Stimulated activated naive CD4-positive, alpha-beta T cell (primary cell): ENCODE measurements at places on chromosomes 1 and 21.

GRCh38 chr21:15022608-15023261 lies 42.1 kb downstream of the NRIP1 start:
- no peak for DNase-seq

- no peak for DNase-seq
These were observed at the start of gene HUNK for GRCh38 chr21:31872452-31873274. Gene HUNK, plus strand, starts transcription at chr21:31873020. Its CDS starts 655 bp downstream, at chr21:31873675.

DNA sequence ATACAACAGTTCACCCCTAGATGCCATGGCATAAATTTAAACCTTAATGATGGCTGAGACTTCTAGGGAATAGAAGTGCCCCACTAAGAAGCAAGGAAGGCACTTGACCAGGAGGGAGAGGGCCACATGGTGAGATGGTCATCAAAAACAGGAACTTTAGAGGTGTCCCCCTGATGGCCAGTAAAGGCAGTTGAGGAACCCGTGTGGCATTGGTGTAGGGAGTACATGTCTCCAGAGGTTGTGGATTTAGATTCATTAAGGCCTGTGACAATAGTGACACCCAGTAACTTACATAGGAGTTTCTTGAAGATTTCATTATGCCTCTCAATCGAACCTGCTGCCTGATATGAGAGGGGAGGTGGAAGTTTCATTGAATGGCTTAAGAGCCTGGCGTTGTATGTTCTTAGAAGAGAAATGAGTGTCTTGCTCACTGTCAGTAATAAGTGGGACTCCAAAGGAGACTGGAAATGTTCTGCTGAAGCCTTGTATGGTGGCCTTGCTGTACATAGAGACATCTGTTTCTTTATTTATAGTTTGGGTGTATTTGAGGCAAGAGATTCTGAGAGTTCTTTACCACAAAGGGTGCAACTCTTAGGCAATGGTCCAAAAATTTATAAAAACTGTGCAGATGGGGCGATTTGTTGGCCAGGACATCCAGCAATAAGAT lies 27.9 kb downstream of the EDARADD start:
- DNase-seq, result no peak

DNA sequence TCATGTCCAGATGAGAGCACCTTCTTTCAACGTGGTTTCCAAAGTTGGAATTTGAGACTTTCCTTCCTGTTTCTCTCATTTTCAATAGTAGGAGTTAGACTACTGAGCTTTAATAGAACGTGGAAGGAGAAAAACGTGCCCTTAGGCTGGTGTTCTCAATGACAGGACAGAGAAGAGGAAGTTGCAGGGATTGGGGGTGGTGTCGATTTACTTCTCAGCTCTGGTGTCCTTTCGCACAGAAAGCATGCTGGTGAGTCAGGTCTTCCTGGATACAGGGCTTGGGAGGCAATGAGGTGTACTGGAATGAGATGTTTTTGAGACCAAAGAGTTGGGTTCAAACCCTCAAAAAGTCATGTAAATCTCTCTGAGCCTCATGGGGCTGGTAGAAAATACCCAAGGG lies 67.1 kb downstream of the HIVEP3 start:
- no peak for DNase-seq

DNA sequence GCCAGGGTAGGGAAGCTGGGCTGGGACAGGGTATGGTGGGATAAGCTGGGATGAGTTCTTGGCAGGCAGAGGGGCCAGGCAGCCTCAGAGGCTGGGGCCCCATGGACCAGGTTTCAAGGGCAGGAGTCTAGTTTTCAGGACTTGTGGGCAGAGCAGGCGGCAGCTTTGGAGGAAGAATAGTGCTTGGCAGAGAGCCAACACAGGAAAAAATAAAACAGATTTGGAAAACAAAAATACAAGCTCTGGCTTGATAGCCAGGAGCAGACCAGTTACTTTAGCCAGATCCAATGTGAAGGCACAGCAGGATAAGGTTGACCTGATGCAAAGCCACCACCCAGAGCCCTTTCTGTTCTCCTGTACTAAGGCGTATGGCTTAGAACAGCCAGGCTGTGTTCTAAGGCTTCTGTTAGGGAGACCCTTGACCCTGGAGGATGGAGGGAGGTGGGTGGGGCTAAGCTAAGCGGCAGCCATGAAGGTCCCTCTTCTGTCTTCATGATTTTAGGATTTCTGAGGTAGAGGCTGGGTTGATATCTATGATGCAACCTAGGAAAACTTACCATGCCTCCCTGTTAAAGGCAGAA lies 5.5 kb downstream of the TRAF5 start:
- DNase-seq, result no peak

DNA sequence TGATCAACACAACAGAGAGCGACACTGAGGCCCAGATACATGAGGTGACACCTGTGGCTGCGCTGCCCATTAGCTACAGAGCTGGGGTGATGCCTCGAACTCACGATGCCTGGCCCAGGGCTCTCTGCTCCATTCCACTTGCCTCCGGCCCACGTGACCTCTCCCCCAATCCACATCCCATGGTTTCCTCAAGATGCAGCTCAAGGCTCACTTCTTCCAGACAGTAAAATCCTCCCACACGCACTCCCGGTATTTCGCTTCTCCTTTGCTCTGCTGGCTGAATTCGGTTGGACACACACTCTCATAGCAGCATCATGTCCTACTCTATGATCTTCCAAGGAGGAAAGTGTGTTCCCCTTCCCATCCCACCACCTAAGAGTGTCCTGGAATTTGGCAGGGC lies 672.5 kb downstream of the KIF26B start:
- no peak for DNase-seq

DNA sequence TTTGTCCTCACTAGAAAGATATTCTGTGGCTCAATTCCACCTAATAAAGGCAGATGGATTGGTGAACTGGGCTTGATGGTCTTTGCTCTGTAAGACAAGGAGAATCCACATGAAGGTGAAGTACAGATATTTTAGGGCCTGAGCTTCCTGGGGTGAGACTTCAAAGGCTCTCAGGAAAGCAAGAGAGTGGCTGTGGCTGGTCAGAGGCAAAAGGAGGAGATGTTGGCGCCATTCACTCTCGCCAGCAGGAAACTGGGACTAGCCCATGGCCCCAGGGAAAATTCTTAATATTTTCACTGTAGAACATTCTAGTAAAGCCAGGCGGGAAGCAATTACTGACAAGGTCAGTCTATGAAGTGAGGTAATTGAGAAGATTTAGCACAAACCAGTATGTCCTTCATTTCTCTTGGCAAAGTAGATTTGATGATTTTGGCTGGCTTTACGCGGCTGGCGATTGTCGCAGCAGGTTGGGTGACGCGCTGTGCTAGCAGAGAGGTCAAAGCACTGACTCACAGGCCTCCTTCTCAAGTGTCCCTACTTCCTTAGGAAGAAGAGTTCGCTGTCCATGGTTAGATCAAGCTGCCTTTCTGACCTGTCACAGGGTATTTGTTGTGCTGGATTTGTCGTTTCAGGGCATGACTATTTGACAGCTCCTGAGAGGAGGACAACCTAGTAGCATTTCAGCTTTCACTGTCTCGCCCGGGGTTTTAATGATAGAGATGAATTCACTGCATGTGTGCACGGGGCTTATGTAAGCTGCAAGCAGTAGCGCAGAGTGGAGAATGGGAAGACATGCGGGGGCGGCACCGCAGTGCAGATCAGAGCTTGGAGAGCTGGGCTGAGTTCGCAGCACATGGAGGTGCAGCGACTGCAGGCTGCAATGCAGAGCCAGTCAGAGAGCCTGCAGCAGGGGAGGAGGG lies 32.7 kb downstream of the XCL1 start:
- no peak for DNase-seq

DNA sequence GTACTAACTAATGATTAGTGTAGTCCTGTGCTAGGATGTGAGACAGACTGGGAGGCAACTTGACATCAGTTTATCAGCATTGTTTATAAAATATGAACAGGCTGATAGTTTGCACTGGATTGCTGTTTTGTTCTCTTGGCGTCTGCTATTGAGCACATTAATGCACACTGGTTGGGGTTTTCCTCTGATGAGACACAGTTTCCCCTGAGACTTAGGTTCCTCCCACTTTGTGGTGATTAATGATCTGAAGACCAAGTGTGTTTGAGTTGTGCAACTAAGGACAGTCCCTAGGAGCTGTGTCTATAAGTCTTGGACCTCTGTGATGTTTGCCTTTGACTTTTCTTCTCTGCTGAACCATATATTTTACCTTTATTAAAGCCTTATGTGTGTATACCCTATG lies 1015.4 kb downstream of the AMY1C start:
- DNase-seq, result no peak

DNA sequence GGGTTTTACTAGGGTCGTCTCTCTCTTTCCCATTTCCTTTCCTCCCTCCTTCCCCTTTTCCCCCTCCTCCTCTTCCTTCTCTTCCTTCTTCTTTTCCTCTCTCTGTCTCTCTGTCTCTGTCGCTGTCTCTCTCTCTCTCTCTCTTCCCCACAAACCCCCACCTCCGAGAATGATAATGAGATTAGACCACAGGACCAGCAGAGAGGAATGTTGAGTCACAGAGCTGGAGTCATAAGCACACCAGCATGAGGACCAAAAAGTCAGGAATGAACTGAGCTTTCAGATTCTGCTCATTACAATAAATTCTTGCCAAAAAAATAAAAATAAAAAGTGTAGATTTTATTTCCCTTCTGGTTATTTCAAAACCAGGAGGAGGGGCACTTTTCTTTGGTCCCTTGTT lies 377.4 kb downstream of the LTN1 start:
- DNase-seq, result no peak

DNA sequence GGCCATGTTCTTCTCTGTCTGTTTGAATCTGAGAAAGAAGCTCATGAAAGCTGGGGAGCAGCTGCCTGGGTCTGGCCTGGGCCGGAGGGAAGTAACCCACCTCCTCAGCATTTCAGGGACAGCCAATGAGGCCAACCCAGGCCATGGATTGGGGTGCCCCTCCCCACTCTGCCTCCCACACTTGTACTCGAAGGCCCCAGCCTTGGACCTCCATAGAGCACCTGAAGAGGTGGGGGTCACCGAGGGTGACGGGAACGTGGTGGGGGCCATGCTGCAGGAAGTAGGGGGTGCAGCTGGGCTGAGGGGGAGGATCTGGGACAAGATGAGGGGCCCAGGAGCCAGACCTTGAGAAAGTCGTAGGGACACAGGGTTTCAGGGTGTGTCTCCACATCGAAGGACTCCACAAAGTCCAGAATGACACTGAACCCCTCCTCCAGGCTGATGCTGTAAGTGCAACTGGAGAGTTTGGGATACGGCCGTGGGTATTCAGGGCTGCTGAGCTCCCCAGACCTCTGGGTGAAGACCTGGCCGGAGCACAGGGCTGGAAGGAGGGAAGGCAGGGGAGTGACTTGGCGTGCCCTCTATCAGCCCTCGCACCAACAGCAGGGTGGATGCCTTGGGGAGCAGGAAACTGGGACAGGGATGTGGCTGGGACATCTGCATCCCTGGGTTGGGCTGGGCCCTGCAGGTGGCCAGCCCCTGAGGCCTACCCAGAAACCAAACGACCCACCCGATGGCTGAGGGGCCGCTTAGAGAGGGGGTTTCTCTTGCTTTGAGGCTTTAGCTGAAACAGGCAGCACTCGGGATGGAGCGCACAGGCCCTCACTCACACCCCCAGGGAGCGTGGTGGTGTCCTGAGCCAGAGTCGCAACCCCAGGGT lies 3.8 kb downstream of the MASP2 start:
- DNase-seq, result no peak
